ENCODE measurements at places on chromosomes 3 and 15.

- DNase-seq = no peak
Measured at GRCh38 chr3:11567516-11568467, 75.9 kb downstream of the VGLL4 start.

DNA sequence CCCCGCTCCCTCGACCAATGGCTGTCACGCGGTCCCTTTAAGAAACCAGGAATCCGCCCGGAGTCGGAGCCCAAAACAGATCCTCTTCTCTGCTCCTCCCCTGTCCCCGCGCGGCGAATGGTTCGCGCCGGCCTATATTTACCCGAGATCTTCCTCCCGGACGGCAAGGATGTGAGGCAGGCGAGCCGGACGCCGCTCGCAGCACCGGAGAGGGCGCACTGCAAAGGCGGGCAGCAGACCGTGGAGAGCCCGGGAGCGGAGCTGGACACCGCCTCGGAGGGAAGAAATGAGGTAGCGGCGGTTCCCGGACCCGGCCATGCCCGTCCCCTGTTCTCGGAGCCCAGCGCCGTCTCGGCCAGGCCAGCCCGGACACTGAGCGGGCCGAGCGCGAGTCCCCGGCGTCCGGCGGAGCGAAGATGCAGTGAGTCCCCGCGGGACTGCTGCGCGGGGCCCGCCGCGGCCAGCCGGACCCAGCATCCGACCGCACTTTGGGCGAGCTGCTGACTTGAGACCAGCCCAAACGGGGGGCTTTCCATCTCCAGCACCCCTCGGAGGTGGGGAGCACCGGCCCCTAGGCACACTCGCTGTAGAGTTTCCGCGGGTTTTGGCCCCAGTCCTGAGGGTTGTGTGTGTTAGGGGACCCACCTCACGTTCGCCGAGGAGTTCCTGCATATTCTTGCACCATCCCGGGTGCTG, at the start of gene FAM43A:
TSS of gene FAM43A (plus strand) at position 166 of the 696 bp plus-strand sequence. CDS start 944 bp downstream, outside the sequence.
- DNase-seq = peak; percentile 68

- DNase-seq = no peak
Measured at GRCh38 chr3:7207125-7207524, 346.2 kb downstream of the GRM7 start.

- DNase-seq = no peak
Measured at GRCh38 chr3:46705751-46706552, 4.8 kb downstream of the TMIE start.

DNA sequence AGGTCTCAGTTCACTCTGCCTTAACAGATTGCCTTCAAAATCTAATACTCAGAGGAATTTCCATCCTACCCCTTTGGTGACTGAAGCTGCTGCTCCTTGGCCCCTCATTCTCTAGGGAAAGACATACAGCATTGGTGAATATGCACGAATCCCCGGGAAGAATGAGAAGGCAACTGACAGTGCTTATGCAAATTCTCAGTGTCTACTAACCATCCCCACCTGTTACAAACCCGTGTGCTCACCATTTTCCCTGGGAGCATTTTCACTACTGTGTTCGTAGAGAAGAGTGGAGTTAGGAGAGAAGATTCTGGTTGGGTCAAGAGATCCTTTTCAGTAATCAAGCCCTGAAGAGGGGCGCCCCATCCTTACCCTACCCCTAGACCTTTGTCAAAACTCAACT, 37.7 kb downstream of the SYNM start:
- no peak for DNase-seq

GRCh38 chr3:147756476-147756875, 347.3 kb downstream of the ZIC1 start:
- no peak for DNase-seq

GRCh38 chr3:29694331-29694730, 413.5 kb downstream of the RBMS3 start:
- DNase-seq = no peak

- DNase-seq = no peak
Measured at GRCh38 chr3:45123581-45124269, 22.5 kb downstream of the CDCP1 start.

DNA sequence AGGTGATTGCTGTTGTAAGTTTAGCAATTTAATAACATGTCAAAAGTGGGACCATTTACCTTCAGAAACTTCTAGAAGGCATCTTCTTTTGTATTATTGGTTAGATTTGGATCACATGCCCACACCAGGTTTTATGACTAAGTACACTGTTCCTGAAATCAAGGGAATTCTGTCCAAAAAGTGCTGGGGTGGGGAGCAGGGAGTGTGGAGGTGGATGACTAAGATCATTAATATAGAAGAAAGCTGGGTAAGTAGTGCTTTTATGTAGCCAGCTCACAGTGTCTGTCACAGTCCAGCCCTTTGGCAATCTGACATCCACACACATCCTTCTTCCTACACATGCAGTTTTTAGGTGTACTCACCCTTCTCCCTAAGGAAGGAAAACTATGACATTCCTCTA, 120.0 kb downstream of the TMCO5A start:
- DNase-seq = no peak

DNA sequence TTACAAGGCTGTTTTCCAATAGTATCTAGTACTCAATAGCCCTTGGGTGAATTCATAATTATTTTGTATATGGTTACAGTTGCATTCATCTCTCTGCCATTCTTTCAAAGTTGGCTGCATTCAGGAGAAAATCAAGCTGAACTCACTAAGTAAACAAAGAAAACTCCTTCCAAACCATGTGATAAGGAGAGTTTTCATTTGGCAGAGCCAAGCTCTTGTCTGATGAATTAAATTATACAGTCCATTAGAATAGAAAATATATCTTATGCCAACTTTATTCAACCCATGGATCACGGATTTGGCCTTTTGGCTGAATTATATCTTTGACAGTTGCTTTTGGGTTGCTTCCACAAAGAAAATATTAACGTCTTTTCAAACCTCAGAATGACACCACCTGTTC, 272.3 kb upstream of the ROBO1 start:
- DNase-seq = no peak

DNA sequence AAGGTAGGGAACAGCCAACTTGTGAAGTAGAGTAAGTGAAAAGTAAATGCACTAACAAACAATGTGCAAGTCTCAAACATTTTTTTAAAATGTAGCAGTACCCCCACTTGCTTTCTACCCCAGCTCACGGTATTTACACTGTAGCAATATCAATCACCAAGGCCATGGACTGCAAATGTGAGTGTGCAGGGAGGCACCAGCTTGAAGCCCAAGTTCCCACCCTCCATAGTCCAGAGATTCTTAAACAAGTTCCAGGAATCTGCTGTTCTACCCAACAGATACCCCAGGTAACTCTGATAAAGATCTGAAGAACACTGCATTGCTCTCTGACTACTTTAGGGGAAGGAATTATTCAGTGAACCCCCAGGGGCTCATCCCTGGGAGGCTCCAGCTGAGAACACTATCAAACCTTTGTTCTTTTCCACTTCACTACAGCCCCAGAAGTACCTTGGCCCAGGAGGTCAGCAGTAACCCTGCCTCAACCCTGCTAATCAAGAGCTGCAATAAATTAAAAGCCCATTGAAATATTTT, 86.1 kb downstream of the FOXP1 start:
- DNase-seq = no peak

DNA sequence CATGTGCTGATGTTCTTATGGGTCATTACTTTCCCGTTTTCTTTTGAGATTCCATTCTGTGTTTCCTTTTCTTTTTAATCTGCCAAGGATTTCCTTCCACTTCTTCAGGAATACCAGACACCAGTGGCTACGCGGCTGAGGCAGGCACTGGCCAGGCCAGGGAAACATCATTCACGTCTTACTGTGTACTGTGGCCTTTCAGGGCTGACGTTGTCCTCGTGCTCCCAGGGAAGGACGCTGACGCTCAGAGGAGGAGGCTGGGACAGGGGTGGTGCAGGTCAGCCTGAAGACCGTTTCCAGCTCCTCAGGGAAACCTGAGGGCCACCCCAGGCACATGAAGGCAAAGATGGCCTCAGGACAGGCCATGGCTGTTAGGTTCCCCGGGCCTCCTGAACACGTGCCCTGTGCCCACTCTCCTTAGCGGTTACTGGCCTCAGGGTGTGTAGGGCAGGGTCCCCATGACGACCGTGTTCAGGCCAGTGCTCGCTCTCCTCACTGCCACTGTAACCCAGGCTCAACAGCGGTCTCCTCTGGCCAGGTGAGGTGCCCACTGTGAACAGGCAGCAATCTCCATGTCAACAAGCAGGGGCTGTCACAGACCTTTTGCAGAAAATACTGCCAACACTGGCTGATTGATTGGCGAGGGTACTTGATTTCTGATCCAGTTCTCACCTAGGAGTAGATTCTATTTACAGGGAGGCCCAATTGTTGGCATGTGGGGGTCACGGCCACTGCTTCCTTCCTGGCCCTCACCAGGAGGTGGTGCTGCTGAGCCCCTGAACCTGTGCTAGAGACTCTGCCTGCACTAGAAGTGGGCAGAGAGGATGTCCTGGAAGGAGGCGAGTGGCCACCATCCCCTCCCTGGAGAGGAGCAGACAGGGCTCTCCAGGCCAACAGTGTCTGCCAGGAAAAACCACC, 169.5 kb downstream of the ATP10A start:
- DNase-seq = no peak

DNA sequence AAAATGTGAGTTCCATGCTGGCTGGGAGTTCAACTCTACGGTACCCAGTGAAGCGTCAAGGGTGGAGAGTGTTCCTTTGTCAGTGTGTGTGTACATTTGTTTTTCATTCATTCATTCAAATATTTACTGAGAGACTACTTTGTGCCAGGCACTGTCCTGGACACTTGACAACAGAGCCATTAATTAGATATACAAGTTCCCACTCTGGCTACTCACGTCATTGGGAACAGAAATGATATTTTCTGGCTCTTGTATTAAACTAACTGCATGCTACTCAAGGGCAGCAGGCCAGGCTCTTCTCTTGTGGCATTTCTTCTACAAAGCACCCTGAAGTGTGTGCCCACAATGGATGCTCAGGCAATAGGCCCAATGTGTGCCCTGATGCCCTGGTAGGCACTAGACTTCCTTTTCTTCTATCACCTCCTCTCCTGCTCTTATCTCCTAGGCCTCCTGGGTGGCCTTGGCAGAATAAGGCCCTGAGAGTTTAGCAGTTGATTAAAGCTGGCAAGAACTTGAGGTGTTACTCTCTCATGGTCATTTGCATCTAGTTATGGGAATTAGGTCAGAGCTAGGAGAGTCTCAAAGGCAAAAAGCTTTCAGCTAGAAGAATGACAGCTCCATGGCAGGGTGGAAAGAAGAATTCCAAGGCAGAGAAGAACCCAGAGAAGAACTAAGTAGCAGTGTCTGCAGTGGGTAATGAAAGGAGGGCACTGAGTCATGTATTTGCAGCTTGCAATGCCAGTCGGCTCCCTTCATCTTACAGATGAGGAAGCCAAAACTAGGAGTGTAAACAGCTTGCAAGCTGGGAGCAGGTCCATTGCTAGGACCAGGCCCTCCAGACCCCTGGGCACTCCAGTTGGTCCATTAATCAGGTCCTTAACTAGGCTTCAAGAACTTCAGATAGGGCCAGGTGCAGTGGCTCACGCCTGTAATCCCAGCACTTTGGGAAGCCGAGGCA, 14.0 kb upstream of the SMAD3 start:
- peak; percentile 63 for DNase-seq

DNA sequence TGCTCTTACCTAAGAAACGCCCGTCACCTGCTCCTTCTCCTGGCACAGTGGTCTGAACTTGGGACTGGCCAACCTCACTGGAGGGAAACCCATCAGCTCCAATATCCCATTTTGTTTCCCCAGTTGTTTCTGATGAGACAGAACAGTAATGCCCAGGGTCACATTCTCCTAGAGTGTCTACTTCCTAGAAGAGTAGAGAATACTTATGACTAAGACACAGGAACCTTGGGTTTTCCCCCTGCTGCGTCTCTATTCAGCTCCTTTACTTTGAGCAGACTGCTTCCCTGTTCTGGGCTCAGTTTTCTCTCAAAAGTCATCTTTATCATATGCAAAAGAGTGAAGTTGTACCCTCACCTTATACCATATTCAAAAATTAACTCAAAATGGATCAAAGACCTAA, 79.4 kb downstream of the POLR2M start:
- no peak for DNase-seq

- DNase-seq = no peak
Measured at GRCh38 chr15:51137880-51138430, 43.2 kb upstream of the TNFAIP8L3 start.

- no peak for DNase-seq
Measured at GRCh38 chr3:158333736-158334135, 223.8 kb downstream of the RSRC1 start.

- DNase-seq = no peak
Measured at GRCh38 chr15:84814916-84815315, 2.2 kb upstream of the ALPK3 start.

DNA sequence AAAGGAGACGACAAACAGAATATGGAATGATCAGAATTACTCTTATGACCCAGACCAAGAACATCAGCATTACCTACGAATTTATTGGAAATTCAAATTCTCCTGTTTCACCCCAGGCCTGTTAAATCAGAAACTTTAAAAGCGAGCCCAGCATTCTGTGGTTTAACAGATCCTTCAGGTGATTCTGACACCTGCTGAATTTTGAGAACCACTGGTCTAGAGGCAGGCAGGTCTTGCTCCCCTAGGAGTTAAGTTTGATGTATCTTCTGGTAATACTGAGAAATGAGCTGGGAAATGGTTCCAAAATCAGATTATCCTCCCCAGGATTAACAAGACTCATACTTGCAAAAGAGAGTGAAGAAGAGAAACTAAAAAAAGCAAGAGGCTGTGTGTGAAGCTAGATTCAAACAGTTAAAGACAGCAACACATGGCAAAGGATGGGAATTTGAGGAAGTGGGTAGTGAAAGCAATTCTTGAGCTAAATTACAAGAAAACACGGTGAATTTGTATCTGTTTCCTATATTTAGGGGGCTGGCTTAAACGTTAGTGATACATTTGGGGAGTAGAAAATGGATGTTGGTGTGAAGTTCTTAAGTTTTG, 66.0 kb downstream of the FLNB start:
- no peak for DNase-seq

DNA sequence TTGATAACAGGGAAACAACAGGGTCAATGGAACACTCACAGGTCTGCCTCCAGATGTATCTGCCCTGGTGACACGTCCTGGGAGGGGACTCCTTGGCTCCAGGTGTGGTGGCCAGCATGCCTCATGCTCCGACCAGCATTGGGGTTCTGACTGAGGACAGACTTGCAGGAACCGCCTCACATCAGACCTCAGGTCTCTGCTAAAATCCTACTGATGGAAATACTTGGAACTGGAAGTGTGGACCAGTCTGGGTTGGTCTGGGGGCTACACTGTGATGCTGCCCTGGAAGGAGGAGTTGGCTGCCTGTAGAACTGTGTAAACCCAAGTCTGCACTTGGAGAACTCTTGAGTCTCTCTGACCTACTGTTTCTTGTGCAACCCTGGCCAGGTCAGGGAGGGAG, 17.1 kb upstream of the KY start:
- no peak for DNase-seq

- DNase-seq = no peak
Measured at GRCh38 chr15:72535911-72536310, 61.8 kb downstream of the ARIH1 start.

DNA sequence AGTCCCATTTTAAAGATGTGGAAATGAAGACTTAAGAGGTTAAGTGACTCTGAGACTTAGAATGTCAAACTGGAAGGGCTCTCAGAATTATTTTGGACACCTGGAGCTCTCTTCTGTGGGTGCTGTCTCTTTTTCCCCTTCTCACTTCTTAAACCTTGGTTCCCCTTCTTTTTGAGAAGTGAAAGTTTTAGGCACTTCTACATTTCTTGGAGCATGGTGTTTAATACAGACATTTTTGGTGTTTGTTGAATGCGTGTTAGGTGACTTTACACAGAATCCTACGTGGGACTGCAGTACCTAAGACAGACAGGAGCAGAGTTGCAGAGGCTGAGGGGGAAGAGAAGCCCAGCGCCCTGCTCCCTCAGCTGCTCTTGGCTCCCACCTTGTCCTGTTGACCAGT, 133.3 kb downstream of the MDFIC2 start:
- DNase-seq = no peak

Data from NCI-H2029 treated with DMSO at 0.1 percent for 48 hours (cell line).